Activated naive CD4-positive, alpha-beta T cell treated with anti-CD3 and anti-CD28 coated beads, Interleukin-2, amount 50 U/mL, for 72 hours (primary cell): ENCODE measurements at places on chromosomes 5 and 9.

DNA sequence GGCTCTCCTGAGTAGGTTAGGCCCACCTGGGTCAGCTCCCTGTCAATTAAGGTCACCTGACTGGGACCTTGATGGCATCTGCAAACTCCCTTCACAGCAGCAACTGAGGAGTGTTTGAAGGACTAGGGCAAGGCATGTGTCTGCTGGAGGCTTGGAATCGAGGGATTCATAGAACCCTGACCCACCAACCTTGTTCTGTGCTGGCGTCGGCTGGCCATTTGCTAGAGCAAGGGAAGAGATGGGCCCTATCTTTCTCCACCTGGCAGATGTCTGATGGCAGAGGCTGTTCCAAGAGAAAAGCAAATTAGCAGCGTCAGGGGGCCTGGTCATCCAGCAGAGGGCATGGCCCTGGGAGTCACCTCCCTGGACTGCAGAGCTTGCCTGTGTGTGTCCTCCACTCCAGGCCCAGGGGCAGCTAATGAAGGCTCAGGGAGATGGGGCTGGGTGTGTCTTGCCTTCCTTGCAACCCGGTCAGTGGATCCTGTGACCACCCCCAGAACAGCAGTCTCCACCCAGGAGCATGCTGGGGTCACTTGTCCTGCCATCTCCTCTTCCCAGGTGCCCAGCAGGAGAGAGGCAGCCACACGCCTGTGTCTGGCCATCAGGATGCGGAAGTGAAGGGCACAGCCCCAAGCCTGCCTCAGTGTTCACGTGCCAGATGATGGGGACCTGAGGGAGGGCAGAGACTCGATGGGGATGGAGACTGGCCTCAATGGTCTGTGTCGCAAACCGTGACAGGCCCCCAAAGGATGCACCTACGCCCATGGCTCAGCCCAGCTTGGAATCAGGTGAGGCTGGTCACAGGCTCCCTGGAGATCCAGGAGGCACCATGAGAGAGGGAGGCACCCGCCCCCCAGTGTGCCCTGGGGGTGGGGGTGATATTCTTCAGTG is 53.9 kb downstream of the BARX1 start:
- no peak for DNase-seq

GRCh38 chr5:173762930-173763329 is 125.2 kb upstream of the CPEB4 start:
- DNase-seq = no peak

DNA sequence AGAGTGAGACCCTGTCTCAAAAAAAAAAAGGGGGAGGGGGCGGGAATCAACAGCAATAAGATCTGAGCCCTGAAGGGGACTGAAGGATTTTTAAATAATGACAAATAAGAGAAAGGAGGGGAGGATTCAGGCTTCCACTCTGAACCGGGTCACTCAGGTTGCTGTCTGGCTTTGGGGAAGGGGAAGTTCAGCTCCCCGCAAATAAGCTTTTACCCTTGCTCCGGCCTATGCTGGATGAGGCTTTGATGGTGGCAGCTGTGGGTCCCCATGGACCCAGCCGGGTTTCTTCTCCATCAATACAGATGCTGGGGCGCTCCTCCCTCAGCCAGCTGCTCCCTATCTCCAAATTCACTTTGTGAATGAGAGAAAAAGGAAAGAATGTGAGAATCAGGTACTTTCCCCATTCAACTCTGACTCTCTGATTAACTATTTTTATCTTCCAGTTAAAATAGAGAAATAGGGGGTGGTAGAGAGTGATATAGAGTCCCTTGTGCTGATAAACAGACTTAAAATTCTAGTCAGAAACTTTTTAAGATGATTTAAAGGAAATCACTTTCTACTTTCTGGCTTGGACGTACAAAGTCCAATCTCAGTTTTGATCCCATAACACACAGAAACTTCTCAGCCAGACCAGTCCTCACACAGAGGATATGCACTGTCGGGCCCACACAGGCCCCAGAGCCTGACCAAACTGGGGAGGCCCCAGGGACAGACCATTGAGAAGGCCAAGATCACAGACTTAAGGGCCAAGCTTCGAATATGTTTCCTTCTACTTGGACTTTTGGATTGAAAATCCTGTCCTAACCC is 39.6 kb downstream of the C5orf15 start:
- DNase-seq = no peak

DNA sequence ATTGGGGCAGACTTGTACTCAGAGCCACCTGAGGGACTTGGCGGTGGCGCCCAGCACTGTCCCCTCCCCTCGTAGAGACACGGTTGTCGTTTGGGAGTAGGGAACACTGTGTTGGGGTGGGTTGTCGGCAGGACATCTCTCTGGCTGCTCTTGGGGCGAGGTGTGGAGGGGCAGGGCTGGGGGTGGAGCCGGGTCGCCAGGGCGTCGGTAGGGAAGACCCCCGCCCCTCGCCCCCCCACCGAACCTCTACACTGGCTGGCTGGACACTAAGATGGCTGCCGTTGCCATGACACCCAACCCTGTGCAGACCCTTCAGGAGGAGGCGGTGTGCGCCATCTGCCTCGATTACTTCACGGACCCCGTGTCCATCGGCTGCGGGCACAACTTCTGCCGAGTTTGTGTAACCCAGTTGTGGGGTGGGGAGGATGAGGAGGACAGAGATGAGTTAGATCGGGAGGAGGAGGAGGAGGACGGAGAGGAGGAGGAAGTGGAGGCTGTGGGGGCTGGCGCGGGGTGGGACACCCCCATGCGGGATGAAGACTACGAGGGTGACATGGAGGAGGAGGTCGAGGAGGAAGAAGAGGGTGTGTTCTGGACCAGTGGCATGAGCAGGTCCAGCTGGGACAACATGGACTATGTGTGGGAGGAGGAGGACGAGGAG is 778 bp downstream of the TRIM41 start:
- DNase-seq = no peak

DNA sequence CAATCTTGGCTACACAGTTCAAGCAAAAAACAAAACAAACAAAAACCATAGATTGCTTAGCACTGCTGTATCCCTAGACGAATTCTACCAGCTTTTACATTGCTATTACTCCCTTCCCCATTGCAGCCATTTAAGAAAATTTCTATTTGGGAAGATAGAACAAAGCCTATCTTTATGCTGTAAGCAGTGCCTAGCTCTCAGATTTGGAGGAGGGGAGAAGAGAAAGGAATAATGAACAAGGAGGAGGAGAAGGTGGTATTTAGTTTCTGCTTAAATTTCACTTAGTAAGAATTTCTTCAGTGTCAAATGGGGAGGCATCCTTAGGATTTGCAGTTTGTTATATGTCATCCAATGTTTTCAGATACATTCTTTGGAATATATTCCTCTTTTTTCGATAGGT is 16.2 kb upstream of the TLE1 start:
- no peak for DNase-seq

- peak; percentile 20 for DNase-seq
Observed at GRCh38 chr5:77852514-77853352, 76.6 kb upstream of the TBCA start.

GRCh38 chr5:89458332-89458656 is 575.3 kb upstream of the MEF2C start:
- DNase-seq = no peak

GRCh38 chr9:108780942-108781734 is 74.6 kb downstream of the ACTL7B start:
- no peak for DNase-seq

DNA sequence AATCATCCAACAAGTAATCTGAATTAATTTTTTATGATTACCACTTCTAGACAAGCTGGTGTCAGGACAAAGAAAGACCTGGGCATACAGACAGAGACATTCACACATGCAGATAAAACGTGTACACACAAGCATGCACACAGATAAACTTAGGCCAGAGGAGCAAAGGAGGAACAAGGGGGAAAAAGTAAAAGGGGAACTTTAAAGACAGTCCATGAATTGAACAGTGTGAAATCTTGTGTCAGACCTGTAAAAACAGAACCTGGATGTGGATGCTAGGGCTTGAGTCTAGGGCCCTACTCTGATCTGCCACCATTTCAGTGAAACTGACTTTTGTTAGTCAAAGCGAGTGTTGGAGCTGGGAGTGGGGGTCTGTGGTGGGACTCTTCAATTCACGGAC is 11.2 kb upstream of the ZSWIM6 start:
- DNase-seq = no peak

DNA sequence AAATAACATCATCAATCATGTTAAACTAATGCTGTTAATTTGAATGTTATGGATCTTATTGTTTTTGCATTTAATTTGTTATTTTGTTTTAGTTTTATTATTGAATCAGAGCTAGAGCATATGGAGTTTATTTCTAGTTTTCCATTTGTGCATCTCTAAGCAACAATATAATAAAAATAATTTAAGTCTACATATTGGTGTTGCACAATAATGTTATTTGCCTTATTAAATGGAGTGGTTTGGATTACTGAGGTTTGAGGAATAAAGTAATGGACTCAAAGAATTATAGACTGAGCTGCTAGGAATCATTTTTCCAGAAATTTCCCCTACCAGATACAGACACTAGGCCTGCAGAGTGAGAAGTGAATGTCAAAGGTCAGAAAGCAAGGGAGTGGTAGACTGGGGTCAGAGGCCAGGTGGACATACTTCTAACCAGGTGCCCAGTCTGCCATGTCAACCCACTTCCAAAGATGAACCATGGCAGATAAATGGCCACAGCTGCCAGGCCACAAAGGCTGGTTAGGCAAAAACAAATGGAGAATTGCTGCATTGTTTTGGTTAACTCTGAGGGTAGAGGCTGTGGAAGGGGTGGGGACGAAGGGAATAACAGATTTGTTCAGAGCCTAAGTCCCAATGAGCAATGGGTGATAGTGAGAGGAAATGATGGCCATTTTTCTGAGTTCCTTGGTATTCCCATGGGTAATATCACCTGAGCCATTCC is 113.1 kb downstream of the FBXL7 start:
- DNase-seq = no peak

- DNase-seq = no peak
Observed at GRCh38 chr9:36902861-36903524, 131.1 kb downstream of the PAX5 start.

- no peak for DNase-seq
Observed at GRCh38 chr9:24218656-24219055, 327.0 kb downstream of the IZUMO3 start.

DNA sequence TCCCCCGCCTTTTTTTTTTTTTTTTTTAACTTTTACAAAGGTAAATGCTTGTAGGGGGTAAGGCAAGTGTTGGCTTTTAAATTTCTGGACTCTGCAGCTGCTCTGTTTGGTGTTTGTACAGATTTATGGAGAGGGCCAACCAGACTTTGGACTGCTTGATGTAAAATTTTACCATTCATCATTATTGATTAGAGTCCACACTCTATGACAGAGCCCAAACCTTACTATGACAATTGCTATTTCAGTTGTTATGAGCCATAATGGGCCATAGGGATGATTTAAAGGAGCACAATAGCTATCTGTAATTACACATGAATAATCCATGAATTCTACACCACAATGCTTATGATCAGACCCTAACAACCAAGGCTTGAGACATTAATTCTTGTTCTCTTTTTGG is 867.2 kb downstream of the NR2F1-AS1 start:
- no peak for DNase-seq

- peak; percentile 94 for DNase-seq
Observed at GRCh38 chr9:91164724-91165520, 196.8 kb downstream of the AUH start.

GRCh38 chr9:121783521-121784507 is 132.4 kb downstream of the DAB2IP start:
- no peak for DNase-seq

- no peak for DNase-seq
Observed at GRCh38 chr5:168422431-168422830, 63.8 kb upstream of the RARS1 start.

DNA sequence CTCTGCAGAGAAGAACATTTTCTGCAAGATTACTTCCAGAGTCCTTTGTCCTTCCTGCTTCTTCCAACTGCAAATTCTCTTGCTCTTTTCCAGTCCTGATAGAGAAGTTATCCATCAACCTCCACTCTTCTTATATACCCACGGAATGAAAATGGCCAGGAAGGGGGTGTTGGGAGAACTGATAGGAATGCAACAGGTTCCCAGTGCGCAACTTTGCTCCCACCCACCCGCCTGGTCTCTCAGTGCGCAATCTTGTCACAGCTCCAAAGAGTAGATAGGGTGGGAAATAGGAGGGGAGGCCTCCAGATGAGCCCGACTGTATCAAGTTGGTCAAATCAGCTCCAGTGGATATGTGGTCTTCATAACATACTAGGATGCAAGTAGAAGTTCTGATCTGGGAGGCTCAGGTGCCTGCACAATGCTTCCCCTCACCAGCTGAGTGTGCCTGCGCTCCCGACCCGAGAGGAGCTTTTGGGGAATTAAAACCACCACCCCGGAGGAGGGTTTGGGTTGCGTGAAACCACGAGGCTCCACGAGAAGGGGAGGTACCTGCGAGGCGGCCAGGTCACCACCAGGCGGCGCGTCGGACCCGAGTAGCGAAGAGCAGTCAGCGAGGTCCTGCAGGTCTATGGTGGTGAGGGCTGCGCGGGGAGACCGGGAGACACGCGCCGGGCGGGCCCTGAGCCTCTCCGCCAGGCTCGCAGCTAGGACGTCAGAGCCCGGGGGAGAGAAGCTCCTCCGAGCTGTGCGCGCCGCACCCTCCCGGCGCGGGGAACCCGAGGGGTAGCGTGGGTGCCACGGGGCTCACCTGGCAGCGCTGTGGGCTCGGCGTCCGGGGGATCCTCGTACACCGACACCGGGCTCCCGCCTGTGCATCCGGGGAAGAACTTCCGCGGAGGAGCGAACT is 835 bp downstream of the MCIDAS start:
- peak; percentile 68 for DNase-seq

DNA sequence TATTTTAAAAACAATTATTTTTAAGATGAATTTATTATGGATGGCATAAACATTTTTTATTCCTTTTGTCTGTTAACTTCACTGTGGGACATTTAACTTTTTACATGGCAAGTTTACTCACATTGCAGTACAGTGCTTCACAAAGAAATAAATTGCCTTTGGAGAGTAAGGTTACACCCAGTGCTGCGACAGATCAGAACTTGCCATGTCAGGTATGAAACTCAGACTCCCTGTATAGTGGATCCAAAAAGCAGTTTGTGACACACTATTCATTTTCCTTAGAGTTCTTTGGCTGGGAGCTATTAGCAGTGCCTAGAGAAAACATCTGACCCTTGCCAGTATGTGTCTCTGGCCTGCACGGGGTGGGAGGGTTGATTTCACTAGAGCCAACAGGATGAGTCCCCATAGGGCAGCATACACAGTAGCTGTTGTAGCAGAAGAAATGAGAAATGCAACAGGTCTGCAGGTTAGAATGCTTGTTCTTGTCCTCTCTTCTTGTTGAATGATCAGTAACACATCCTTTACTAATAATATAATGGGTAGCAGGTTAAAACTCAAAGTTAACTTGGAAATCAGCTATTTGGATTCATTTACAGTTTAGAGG is 42.9 kb downstream of the STARD4 start:
- DNase-seq = no peak

GRCh38 chr5:171544913-171545765 is 125.7 kb downstream of the FGF18 start:
- no peak for DNase-seq
